ENCODE measurements at places on chromosomes 3 and 15.

GRCh38 chr3:179558742-179559364, 3.9 kb upstream of the ACTL6A start:
- DNase-seq, result peak; percentile 83

GRCh38 chr3:33071181-33071580, 25.8 kb downstream of the GLB1 start:
- DNase-seq, result no peak

DNA sequence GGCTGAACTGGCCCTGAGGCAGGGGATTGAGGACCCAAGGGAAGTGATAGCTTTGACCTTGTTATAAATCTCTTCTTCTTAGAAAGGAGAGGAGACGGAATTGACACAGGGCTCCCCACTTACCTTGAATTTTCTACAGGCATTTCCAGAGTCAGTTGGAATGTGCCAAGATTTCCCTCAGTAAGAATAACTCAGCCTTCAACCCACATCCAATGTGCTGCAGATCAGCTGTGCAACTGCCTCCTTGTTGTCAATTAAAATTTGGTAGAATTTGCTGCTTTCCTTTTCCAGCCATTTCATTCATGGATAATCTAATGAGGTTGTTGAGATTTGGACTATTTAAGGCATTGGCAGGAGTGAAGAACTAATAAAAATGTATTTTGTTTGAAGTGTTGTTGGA, 14.6 kb downstream of the MED12L start:
- no peak for DNase-seq

DNA sequence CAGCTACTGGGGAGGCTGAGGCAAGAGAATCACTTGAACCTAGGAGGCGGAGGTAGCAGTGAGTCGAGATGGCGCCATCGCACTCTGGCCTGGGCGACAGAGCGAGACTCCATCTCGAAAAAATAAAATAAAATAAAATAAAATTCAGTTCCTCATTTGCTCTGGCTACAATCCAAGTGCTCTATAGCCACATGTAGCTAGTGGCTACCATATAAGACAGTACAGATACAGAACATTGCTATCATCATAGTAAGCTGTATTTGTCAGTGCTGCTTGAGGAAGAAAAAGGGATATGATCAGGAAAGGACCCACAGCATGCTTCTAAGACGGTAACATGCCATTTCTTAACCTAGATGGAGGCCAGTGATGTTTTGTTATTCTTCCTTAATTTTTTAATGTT, 88.7 kb upstream of the CDAN1 start:
- DNase-seq, result no peak

GRCh38 chr3:161163297-161163696, 57.8 kb upstream of the NMD3 start:
- DNase-seq, result peak; percentile 32

GRCh38 chr15:67006083-67007065, 59.0 kb upstream of the SMAD3 start:
- DNase-seq, result no peak

DNA sequence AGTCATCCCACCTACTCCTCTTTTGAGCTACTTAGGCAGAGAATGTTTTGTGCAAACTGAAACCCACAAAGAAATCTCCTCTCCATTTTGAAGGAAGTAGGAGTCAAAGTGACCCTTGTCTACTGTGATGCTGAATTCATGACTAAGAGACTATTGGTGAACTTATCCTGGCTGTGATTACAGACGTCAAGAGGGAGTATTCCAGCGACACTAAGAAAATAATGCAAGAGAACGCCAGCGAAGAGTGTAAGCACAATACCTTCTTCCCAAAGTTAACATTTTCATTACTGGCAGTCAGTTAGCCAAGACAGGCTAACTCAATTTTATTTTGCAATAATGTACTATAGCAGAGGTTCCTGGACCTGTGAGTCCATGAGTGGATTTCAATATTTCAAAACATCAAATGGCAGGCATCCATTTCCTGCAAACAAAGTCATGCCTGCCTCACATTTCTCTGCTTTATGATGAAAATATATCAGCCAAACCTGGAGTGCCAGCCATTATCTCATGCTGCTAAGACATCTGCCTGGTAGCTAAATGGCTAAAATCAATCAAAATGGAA, 59.0 kb downstream of the CTNNB1 start:
- no peak for DNase-seq

DNA sequence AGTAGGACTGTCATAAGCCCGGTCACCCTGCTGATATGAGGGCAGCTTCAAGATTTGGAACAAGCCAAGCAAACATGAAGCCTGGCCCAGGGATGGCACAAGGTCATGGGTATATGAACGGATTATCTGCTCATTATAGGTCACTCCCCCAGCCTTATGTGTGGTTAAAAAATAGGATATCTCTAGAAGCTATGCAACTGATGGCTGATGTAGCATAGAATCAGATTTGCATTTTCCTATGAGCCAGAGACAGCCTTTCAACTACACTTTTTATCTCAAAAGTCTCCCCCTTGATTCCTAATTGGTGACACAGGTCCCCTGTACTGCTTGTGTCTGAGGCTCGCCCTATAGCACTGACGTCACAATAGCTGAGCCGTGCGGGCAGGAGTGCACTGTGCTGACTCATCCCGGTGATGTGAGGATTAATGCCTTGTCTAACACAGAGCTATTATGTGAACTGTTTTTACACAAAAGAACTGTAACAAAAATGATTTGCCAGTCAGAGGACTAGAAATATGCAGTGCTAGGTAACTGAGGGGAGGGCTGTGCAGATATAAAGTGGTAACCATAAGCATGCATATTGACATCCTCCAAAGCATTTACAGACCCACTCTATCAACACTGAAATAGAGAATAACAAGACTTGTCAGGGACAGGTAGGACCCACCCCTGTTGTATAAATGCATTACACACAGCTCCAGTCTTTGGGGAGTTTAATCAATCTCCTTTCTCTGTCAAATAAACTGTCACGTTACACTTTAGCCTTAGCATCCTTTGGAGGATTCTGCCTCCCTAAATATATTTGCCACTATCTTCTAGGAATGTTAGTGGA, 204.9 kb downstream of the TIGIT start:
- DNase-seq, result no peak

DNA sequence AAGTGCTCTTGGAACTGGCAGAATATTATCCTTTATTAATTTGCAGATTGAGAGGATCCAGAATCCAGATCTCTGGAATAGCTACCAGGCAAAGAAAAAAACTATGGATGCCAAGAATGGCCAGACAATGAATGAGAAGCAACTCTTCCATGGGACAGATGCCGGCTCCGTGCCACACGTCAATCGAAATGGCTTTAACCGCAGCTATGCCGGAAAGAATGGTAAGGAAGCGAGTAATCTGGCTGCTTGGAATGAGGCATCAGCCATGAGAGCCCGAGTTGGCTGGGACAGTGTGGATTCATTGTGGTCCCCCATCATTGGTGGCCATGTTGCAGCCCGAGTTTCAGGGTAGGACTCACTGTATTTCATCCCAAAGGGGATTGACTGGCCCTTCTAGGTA, 47.1 kb downstream of the PARP14 start:
- no peak for DNase-seq

- DNase-seq, result no peak
Observed at GRCh38 chr3:160540551-160540950, 24.8 kb downstream of the KPNA4 start.

- DNase-seq, result no peak
Observed at GRCh38 chr3:31704591-31705179, 172.0 kb downstream of the STT3B start.

GRCh38 chr3:71987828-71988227, 202.9 kb upstream of the PROK2 start:
- no peak for DNase-seq

GRCh38 chr15:42084465-42085235, 9.7 kb downstream of the PLA2G4D start:
- peak; percentile 84 for DNase-seq

DNA sequence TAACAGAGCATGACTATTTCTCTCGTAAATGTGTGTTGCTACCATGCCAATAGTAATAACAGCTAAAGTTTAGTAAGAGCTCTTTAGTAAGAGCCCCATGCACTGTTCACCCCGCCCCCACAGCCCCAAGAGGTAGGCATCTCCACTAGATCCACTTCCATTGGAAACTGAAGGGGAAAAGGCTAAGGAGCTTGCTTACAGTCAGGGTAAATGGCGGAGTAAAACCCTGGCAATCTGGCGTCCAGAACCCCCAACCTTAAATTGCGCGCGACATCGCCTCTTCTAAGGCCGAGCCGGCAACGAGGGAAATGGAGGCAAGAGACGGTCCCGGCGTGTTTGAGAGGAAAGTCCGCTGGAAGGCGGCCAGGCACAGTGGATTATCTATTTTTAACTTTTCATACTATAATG, 654 bp upstream of the C3orf38 start:
- DNase-seq, result peak; percentile 57

- DNase-seq, result no peak
Observed at GRCh38 chr15:99895956-99896311, 162.7 kb upstream of the LYSMD4 start.

GRCh38 chr3:13507570-13508339, 27.6 kb downstream of the HDAC11 start:
- peak; percentile 29 for DNase-seq

- no peak for DNase-seq
Observed at GRCh38 chr3:54366839-54367238, 244.5 kb downstream of the CACNA2D3 start.

GRCh38 chr3:54358969-54359694, 236.8 kb downstream of the CACNA2D3 start:
- DNase-seq, result no peak

DNA sequence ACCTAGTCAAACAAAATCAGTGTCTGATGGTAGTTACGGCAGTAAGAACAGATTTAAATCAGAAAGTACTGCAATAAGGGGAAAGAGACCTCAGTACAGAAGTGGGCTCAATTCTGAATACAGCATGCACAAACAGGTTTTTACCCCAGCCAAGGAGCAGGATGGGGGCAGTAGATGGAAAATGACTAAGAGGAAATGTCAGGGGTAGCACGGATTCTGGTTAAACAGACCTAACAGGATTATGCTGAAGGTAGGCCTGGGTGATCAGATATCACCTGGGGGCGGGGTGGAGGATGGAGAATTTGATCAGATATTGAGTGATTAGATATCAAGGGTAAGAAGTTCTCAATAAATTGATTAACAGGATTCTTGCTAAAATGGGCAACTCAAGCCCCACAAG, 19.0 kb downstream of the MESD start:
- no peak for DNase-seq

GRCh38 chr3:16290827-16291196, 25.8 kb downstream of the OXNAD1 start:
- no peak for DNase-seq

DNA sequence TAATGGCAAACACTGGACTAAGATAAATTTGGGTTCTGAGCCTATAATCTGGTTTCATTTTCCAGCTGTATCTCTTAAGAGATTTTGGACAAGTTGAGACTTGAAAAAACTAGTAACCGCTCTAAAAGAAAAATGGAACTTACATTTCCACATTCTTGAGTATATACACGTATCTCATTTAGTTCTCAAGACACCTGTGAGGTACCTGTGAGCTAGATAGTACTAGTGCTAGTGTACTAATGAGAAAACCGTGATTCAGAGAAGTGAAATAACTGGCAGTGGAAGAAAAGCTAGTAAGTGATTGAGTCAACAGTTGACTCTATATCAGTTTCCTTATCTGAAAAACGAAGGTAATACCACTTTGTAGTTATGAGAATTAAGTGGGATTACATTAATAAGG, 62.2 kb upstream of the PAQR5 start:
- DNase-seq, result no peak

DNA sequence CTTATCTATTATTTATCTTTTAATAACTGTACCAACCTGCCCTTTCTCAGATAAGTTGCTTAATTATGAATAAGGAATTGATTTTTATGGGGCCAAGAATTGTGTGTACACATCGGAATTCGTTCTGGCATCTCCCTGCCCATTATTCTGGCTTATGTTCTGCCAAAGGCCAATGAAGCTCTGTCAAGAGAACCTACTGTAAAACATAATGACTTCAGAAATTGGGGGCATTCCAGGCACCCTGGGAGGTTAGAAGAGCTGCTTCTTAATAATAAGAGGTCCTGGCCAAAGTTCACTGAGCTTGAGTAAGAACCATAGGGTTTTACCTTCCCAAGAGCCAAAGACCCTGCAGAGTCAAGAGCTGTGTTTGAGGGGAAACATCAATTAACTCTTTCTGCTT, 261.7 kb downstream of the SLC9A9 start:
- DNase-seq, result no peak

DNA sequence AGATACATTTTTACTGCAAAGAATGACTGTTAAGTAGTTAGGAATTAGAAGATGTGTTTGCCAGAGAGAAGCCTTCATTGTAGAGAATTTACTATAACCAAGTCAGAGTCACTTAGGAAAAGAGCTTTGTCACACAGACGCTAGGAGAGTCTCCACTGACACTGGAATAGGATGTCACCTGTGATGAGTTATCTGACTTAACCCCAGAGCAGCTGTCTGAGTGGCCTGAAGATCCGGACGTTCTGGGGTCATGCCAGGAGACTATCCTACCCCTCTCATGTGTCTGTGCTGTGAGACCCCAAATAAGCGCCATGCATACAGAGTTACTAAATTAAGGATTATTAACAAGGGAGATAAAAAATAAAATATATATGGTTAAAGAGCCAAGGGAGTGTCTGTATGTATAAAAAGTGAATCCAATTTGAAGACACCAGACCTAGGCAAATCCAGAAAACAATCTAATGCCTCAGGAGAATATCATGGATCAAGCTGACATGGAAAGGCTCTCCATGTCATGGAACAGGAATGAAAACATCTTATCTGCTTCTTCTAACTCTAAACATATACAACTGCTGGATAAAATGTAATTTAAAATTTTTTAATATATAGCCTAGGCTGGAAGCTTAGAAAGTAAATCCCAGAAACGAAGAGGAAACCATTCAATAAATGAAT, 43.5 kb downstream of the ITGB5 start:
- no peak for DNase-seq

DNA sequence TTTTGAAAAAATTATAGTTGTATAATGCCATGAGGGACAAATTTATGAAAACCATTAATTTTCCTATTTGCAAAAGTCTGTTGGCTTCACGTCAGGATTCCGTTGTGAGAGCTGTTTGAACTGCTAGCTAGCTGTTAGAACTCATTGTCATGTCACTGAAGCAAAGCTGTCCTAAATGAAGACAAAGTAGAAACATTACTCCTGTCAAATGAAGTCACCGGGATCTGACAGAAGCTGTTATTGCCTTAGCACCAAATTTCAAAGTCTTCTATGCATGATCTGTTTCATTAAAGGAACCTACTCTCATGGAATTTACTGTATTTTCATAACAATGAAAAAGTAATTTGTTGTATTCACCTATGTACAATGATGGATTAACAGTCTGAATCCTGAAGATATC, 479.8 kb downstream of the PLOD2 start:
- DNase-seq, result no peak

DNA sequence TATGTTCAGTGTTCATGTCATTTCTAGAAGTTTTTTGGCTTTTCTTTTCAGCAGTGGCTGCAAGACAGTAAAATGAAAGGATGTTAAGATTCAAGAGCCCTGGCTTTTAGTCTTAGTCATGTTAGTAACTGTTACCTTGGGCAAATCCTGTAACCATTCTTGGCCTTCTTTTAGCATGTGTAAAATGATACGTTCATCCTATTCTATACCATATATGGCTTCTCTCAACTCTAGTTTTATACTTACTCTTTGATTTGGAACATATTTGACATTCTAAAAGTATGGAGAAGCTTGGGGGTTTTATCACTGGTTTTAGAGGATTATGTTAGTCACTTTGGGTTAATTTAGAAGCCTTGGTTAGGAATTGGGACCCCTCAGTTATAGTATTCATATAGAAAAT, 20.1 kb downstream of the GTF2E1 start:
- DNase-seq, result no peak
